ENCODE measurements at places on chromosomes 7 and 10. TPM values are rescaled to one million over a fixed set of nuclear protein-coding genes. Genes with fewer than 3 reads are reported as not detected.

DNA sequence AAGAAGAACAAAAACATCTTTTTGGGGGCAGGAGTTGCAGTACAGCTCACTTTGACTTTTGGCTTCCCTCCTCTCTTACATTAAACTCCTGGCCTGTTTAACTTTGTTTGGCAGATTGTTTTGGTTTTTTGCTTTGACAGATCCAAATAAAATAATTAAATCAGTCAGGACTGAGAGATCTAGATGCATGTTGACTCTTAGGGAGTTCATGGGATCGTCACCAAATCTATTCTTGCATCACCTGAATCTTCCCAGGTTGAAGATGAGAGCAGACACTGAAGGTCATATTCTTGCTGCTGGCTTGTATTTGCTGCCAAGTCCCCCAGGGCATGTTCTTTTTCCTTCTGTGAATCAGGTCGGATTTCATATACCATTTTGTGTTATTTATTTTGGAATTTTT is 759.4 kb downstream of the CNTNAP2 start:
- DNase-seq, result no peak

DNA sequence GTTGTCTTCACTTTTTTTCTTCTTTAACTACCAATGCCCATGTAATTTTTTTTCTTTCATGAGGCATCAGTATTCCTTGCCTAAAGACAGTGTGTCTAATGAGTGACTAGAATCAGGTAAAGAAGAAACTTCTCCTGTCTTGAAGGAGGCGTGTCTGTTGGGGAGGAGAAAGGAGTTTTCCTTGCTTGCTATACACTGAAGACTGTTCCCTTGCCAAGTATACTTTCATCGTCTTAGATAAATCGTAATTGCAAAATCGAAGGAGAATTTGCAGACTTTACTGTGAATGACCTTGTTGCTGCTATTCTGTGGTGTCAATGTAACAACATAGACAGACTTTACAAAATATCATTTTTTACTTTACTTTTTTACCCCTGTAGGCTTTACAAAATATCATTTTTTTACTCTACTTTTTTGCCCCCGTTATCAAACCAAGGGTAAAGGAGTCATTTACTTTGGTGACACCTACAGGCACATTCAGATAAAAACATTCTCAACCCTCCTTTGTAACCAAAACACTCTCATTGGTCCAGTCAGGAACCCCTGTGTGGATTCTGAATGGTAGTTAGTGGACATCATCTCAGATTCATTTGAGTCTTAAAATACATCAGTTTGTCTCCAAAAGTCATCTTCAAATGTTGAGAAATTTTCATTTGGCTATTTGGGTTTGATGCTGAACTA is 232.4 kb downstream of the AHR start:
- DNase-seq, result no peak

DNA sequence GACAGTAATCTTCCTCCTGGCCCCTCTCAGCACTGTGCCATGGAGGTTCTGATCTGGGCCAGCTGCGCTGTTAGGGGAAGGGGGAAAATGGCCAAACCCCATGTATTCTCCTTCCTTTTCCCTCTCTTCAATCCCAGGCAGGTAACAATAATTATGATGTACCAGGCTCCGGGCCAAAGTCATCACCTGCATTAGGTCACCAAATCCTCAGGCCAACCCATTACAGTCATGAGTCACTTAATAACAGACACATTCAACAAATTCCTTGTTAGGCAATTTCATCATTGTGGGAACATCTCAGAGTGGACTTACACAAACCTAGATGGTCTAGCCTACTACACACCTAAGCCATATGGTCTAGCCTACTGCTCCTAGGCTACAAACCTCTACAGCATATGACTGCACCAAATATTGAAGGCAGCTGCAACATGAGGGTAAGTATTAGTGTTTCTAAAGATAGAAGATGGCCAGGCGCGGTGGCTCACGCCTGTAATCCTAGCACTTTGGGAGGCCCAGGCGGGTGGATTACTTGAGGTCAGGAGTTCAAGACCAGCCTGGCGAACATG is 2.2 kb upstream of the HSPB1 start:
- DNase-seq, result no peak

Gene HOXA4
- total RNA-seq, result 0.59 TPM

Gene LIPJ
- total RNA-seq, result not detected

DNA sequence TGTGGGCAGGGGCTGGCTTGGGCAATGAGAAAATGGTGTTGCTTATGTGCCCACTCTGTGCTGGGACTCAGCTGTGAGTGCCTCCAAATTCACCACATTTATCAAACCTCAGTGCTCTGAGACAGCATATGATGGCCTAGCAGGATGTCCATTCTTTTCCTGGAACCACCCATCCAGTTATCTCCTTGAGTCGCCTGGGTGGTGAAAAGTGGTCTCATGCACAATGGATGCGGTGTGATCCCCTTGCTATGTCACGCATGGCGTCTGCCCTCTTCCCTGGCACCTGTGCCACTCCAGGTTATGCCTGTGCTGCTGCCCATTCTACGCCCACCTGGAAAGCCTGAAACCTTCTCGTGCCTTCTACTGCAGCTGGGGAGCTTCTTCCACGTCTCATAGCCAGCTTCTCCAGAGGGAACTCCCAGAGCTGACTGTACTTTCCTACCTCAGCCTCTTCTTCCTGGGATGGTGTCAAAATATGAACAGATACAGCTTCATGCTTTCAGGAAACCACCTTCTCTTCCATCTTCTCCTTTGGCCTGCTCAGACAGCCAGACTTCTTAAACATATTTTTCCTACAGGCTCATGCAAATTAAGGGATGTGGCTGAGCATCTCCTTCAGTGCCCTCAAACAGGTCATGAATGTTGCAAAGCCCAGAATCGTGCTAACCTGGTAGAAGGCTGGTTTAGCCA is 147.3 kb downstream of the PFKFB3 start:
- DNase-seq, result no peak

- DNase-seq, result no peak
Observed at GRCh38 chr7:3157566-3158287, 114.1 kb upstream of the CARD11 start.

DNA sequence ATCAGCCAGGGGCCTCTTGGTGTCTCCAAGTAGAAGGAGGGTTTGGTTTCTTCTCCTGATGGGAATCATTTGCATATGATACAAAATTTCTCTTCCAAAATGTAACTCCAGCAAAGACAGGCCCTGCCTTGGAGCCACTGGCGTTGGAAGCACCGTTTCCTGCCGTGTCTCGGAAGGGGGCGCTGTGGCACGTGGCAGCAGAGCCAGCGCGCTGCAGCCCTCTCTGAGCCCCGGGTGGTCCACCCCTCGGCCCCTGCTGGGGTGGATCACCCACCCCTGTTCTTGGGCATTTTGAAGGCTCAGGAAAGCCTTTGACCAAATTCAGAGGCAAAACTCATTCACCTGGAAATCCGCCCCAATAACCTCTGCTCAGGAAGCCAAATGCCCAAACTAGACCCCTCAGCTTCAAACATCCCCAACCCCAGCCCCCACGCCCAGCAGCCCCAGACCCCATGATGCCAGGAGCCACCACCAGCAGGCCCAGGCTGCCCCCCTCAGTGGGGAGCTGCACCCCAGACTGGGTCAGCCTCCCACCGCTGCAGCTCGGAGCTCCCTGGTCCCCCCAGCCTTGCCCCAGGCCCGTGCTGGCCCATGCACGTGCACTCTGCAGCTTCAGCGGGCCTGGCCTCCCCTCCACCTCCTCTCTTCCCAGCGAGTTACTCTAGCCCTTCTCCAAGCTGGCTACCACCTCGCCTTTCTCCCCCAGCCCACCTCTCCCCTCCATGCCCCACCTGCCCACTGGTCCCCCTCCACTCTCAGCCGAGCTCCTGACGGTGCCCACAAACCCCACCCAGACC is 29.5 kb upstream of the ELFN1 start:
- DNase-seq, result no peak

DNA sequence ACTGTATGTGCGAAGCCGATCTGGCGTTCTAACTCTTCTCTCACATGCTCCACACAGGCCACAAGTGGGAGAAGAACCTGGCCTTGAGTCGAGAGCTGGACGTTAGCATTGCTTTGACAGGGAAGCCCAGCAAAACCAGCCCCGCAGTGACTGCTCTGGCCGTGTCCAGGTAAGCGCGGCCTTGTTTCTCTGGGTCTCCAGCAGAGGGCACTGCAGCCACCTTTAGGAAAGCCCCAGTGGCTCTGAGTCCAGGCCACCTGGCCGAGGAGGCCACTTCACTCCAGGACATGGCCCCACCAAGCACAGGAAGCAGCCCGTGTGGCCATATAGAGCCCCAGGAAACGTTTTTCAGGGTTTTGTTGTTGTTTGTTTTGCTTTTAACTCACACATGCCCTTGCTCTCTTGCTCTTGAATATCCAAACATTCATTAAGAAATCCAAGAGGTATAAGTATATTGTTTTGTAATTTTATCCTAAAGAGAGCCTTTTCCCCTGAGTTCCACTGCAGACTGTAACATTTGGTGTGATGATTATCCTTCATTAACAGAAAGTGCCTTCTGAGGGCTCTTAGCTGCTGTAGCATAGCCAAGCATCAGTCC is 41.8 kb upstream of the LRRC18 start:
- DNase-seq, result peak; percentile 66

DNA sequence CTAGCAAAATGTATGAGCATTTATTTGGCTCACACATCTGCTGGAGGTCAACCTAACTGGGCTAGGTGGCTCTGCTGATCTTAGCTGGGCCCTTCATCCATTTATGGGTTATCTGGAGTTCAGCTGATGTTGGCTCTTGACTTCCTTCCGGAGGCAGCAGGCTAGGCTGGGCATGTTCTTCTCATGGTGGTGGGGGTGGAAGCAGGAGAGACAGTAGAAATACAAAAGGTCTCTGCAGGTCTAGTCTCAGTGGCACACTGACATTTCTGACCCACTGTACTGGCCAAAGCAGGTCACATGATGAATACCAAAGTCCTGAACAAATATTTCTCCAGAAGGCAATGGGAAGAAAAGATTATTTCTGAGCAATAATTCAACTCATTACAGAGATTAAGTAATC is 334.6 kb downstream of the CRPPA start:
- no peak for DNase-seq

DNA sequence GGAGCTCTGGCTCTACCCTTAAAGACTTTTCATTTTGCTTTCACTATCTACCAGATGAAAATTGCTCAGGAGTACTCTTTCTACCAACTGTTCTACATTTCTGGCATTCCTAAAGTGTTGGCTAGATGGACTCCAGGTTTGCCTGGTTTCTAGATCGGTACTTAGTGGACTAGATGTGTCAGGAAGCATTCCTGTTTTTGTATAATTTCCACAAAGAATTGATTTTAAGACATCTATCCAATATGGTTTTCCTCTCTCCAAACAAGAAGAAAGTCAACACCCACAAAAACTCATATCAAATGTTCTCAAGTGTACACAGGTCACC is 157.7 kb downstream of the CHRM2 start:
- no peak for DNase-seq

- DNase-seq, result no peak
Observed at GRCh38 chr10:44863344-44864047, 47.6 kb upstream of the TMEM72 start.

All from heart right ventricle (tissue), 16 donors.